ENCODE measurements at places on chromosomes 13 and 19.
A peak's percentile ranks its signal among the peaks of the same experiment; 100 is the strongest.

DNA sequence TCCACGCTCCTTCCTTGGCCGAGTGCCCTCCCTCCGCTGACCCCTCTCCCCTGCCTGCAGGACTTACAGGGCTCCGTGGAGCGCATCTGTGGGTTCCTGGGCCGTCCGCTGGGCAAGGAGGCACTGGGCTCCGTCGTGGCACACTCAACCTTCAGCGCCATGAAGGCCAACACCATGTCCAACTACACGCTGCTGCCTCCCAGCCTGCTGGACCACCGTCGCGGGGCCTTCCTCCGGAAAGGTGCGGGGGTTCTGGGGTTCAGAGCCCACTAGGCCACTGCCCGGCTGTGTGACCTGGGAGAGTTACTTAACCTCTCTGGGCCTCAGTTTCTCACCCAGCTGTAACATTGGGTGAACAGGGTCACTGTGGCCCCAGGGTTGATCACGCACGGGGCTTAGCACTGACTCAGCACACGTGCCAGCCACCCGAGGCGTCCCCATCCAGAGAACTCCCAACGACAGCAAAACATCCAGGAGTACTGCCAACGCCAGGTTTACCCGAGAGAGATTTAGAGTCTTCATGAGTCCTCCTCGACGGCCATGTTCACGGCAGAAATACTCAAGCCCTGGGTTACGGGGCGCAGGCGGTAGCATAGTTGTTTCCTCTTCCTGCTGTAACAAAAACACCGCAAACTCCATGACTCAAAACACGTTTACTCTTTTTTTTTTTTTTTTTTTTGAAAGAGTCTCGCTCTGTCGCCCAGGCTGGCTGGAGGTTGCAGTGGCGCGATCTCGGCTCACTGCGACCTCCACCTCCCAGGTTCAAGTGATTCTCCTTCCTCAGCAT is 9.7 kb upstream of the SPACA4 start:
- peak; percentile 38 for DNase-seq

GRCh38 chr13:105167385-105167784 is 1368.1 kb downstream of the EFNB2 start:
- no peak for DNase-seq

- DNase-seq, result no peak
Observed at GRCh38 chr13:46598140-46598819, 45.3 kb downstream of the LRCH1 start.

GRCh38 chr19:29873024-29873800 is 61.4 kb downstream of the CCNE1 start:
- DNase-seq, result peak; percentile 68

DNA sequence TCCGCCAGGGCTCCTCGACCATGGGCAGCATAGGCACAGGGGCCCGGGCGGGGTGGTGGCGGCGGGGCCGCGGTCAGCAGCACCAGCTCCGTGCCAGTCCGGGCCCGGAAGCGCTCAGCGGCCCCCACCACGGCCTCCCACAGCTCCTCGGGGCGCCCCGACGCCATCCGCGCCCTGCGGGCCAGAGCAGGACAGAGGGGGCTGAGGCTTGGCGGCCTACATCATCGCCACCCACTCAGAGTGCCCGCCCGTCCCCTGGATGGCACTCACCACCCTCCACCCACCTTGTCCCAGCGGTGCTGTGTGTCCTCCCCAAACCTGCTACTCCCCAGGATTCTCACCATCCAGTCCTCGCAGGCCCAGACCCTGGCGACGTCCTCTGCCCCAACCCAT is 4.0 kb downstream of the AKT1S1 start:
- DNase-seq, result no peak

DNA sequence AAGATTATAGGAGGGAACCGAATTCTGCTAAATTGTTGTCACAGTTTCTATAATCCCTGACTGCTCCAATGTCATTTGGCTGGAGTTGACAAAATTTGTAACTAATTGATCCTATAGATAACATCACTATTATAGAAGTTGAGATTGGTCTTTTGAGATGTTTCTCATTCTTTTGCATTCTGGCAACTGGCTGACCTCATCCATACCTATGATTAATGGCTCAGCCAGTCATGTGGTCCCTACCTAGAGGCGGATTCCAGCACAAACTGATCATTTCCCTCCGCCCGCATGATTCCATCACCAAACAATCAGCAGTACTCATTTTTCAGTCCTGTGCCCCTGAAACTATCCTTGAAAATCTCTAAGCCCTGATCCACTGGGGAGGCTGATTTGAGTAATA is 4.2 kb downstream of the PSG2 start:
- no peak for DNase-seq

GRCh38 chr19:13847407-13848339 is 29.3 kb upstream of the NANOS3 start:
- peak; percentile 84 for DNase-seq

DNA sequence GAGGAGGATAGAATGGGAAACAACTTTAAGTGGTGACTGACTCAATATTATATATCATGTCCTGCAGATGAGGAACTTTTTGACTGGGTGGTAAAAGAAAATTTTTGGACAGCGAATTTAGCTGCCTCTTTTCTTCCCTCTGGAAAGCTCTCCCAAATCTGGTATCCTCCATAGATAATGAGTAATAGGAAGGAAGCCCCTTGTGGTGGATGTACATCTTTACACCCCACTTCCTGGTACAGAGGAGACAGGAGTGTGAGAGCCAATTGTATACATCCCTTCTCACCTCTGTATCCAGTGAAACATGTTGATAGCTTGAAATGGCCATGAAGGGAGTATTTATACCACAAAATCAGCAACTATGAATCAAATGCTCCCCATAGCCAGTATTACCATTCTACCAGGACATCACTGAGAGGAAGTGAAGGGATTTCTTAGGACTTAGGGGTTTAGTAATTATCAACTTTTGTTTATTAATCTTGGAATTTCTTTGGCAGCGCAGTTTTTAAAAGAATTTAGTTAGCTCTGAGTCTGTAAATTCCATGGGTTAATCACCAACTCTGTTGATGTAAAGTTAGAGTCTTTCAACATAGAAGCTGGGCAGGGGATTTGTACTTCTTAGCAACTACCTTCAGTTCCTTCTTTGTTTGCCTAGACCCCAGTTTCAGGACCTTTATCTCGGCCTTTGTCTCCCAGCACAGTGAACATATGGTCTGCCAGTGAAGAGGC is 17.0 kb upstream of the TDRD3 start:
- DNase-seq, result no peak

- no peak for DNase-seq
Observed at GRCh38 chr19:51772977-51773376, 12.0 kb downstream of the FPR2 start.

GRCh38 chr19:43662487-43662886 is 7.5 kb downstream of the PLAUR start:
- DNase-seq, result no peak

DNA sequence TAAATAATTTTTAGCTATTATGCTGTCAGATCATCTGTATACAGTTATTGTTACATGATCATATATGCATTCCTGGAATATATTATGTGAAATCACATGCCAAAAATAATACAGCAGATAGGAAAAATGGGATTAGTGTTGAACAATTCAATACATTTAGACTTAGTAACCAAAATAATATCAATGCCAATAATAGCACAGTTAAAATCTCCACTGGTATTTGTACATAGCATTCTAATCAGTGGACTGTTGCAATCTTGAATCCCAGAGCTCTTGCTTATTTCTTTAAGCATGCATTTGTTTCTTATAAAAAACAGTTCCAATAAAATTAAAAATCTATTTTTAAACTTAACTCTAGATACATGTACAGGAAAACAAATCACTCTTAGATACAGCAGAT is 2772.2 kb downstream of the PCDH9 start:
- no peak for DNase-seq

DNA sequence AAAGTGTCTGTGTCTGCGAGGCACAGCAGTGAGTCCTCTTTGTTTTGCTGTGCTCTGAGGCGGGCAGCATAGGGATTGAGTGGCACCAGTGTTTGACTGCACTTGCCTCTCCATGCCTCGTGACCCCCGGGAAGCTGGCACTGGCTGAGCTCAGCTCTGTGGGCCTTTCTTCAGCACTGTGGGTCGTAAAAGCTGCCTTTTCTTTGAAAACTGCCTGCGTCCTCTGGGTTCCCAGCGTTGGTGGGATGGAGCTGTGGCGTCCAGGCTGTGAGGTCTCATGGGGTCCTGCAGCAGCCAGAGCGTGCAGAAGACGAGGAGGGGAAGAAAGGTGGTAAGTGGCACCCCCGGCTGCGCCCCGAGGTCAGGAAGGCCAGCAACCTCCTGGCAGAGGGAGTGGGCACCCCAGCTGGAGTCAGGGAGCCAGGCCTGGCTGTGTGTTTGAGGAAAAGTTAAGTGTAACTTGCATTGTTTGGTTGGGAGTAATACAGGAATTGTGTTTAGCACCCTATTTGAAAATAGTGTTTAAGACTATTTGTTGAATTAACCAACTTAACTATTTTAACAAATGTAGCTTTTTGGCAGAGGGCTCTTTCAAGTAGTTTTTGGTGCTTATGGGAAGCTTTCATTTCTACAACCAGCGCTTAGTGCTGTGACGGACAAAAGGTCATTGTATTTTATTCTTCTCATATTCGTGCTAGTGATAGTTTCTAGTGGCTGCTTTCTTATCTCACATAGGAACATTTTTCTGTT is 79.3 kb upstream of the TEX29 start:
- no peak for DNase-seq

- peak; percentile 71 for DNase-seq
Observed at GRCh38 chr19:1104311-1105007, 665 bp downstream of the GPX4 start.

GRCh38 chr13:40440990-40441820 is 225.2 kb downstream of the FOXO1 start:
- no peak for DNase-seq

- no peak for DNase-seq
Observed at GRCh38 chr19:55658846-55659459, 4.1 kb downstream of the U2AF2 start.

DNA sequence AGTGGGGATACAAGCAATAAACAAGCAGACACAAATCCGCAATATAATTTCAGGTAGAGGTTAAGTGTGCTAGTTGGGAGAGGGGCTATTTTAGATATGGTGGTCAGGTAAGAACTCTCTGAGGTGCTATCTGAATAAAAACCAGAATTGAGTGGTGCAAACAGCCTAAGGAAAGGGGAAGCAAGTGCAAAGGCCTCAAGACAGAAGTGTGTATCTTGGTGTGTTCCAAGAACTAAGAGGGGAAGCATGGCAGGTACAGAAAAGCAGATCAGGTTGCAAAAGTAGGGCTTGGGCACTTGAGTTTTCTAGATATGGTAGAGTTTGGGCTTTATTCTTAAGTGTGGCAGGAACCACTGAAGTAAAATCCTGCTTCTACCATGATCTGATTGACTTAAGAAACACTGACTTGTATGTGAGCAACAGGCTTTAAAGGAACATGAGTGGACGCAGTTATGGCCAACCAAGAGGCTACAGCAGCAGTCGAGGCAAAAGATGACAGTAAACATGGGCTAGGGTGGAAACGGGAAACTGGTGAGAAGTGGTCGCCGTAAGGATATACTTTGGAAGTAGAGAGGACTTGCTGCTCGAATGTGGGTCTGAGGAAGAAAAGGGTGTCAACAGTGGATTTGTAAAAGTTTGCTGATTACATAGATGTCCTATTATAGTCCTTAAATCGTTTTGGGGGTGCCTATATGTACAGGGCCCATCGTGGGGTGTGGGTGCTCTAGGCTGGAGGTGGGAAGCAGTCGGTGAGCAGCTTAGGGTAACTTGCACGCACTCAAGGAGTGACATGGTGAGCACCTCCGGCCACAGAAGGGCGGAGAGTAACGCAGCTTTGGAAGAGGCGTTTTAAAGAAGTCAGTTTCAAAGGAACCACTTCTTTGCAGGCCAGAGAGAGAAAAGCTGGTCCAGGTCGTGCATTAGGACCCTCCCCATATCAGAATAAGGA is 677 bp downstream of the TGDS start:
- DNase-seq, result no peak
